Fibroblast of skin of back (primary cell): ENCODE measurements at places on chromosomes 16 and 17.

GRCh38 chr17:1769822-1770477, 8.1 kb downstream of the SERPINF1 start:
- no peak for DNase-seq

DNA sequence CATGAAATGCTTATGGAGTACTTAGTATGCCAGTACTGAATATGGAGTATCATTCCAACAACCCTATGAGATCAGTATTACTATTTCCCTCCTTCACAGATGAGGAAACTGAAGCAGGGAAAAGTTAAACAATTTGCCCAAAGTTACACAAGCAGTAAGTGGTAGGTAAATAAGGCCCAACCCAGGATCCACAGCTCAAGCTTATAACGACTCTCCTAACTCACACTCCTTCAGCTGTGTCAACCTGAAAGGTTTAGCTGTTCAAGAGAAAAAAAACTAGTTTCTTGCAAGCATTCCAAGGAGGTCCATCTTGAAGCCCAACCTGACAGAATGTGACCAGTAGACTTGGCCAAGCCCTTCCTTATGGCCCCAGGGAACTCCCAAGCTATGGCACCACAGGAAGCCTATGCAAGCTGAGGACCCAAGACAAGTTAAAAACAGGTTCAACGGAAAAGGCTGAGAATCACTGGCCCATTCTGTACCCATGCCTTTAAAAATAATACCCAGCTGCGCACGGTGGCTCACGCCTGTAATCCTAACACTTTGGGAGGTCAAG, 6.5 kb downstream of the CRK start:
- DNase-seq: no peak

GRCh38 chr17:79216391-79216790, 141.8 kb downstream of the ENGASE start:
- no peak for DNase-seq

DNA sequence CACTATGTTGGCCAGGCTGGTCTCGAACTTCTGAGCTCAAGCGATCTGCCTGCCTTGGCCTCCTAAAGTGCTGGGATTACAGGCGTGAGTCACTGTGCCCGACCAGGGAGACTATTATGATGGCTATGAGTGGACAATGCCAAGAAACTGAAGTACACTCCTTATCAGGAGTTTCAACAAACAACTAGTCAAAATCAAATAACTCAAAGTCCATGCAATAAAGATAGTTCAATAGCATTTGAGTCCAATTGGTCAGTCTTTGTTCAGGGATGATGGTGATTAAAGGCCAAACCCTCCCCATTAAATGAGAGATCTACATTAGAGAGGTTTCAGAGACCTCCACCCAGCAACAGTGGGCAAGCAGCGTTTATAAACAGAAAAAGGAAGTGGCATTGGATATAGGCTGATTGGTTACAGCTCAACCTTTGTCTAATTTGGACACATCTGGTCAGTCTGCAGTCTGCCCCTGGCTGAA, 8.0 kb downstream of the CHST5 start:
- DNase-seq: no peak

- DNase-seq: no peak
These were observed 4.0 kb upstream of the FASN start for GRCh38 chr17:82101767-82102679.

DNA sequence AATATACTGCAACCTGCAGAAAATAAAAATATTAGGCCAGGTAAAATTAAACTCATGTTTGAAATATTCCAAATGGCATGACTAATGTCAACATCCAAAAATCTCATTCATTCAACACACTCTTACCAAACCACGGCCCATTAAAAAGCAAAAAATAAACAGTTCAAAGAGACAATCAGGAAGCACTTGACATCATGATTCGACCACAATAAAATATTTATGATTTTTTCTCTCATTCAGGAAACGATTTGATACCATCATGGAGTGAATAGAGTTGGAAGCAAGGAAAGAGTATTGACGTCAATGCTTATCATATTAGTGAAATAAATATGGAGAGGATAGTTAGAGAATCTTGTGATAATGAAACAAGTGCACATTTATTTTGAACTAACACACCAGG, 354.1 kb downstream of the KCNJ2 start:
- DNase-seq: no peak

DNA sequence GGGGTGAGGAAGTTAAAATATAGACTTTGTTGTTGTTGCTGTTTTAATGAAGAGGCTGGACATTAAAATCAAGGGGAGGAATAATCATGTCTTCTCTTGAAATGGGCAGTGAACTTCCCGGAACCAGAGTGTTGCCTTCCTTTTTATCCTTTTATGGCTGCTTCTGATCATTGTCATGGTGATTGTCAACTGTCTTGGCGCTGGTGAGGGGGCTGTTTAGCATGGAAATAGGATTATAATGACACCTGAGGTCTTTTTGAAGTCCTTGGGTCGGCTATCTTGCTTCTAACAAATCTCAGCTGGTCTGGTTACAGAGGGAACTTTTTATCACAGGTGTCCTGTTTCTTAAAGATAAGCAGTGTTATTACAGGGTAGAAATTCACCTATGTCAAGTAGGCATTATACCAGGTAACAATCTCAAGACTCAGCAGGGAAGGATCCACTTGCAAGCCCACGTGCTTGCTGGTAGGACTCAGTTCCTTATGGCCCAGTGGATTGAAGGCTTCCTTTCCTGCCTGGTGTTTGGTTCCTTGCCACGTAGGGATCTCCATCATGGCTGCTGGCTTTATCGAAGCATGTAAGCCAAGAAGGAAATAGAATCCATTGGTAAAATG, 349.3 kb downstream of the WWOX start:
- DNase-seq: no peak

- DNase-seq: peak; percentile 15
These were observed 4.7 kb downstream of the PFAS start for GRCh38 chr17:8253801-8254200.

DNA sequence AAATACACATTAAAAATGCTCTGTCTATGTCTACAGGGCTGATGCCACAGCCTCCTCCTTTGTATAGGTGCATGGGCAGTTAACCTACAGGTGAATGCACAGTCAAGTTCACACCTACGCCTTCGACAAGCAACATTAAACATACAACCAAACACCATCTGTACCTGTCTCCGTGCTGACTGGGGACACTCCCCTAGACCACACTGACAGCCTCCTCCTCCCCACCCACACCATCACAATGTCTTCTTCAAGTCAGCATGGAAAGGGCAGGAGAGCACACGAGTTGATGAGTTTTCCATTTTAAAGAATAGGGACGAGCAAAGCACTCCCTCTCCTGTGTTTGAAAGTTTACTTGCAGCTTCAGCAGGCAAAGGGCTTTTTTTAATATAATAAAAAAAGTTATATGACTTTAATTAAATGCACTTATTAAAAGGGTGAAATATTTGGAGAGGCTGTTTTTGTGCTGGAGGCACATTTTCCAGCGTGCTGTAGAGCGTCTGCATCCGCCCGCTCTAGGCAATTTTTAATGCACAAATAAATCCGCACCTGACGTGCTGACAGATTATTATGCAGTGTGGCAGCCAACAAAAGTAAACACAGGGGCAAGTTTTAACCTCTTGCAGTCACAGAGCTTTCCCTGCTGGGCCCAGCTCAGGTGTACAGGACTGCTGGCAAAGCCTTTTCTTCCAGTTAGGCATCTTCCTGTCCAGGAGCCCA, 367.9 kb downstream of the SOX9 start:
- no peak for DNase-seq

GRCh38 chr17:35154196-35155165, 6.9 kb downstream of the UNC45B start:
- no peak for DNase-seq

DNA sequence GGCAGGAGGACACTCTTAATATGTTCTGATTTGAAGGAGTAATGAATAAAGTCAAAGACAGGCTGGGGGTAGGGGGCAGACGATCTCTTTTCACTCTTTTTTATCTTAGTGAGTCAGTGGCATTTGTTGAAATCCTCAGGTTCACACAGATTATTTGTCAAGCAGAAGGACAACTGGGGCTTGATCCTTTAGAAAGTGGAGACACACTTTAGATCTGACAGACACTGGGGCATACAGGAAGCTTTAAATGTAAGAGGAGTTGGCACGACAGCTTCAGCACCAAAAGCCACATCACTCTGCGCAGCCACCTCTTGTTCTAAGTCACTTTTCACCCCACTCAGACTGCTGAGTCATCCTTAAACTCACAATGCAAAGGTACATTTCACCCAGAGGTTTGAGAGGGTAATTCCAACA, 121.5 kb downstream of the STXBP4 start:
- no peak for DNase-seq

DNA sequence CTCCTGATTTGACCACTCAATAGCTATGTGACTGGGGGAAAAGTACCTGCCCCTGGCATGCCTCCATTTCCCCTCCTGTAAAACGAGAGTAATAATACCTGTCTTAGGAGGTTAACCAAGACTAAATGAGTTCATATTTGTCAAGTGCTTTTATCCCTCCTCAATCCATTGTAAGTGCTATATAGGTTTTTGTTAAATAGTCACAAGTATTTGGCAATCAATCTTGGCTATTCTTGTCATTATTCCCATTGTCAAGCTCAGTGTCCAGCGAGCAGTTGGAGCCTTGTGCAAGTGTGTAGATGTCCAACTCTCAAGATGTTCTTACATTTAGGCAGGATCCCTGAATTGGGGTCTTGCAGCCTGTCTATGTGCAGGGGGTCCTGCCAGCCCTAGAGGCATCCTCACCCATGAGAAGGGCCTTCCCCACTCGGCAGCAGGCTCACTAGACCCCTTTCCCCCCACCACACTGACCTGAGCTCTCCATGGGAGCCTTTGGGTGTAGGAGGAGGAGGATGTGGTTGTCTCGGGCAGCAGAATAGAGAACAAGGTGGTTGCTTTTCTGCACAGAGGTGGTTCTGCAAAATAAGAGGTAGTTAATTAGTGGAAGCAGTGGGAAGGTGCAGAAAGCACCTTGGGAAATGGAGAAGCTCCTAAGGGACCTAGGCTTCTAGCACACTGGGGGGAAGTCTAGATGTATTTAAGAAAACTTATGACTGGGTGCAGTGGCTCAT, 18.0 kb downstream of the PIK3R6 start:
- no peak for DNase-seq

DNA sequence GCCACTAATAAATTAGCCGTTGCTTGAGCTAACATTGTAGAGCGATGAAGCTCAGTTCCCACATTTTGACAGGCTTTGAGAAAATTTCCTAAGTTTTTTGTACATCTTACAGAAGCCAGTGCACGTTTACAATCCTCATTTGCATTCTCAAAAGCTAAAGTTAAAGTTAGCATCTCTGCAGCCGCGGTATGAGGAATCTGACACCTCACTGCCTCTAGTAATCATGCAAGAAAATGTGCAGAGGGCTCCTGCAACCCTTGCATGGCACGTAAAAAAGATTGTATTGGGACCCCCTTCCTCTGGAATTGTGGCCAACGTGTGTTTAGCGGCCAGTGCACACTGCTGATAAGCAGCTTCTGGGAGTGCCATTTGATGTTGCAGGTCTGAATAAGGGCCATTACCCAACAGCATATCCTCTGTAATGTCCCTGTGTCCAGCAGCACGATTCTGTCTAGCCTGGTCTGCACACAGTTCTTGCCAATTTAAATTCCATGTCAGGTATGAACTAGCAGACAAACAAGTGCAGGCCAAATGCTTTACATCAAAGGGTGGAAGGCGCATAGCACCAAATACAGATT, 12.4 kb upstream of the ZNF689 start:
- no peak for DNase-seq

DNA sequence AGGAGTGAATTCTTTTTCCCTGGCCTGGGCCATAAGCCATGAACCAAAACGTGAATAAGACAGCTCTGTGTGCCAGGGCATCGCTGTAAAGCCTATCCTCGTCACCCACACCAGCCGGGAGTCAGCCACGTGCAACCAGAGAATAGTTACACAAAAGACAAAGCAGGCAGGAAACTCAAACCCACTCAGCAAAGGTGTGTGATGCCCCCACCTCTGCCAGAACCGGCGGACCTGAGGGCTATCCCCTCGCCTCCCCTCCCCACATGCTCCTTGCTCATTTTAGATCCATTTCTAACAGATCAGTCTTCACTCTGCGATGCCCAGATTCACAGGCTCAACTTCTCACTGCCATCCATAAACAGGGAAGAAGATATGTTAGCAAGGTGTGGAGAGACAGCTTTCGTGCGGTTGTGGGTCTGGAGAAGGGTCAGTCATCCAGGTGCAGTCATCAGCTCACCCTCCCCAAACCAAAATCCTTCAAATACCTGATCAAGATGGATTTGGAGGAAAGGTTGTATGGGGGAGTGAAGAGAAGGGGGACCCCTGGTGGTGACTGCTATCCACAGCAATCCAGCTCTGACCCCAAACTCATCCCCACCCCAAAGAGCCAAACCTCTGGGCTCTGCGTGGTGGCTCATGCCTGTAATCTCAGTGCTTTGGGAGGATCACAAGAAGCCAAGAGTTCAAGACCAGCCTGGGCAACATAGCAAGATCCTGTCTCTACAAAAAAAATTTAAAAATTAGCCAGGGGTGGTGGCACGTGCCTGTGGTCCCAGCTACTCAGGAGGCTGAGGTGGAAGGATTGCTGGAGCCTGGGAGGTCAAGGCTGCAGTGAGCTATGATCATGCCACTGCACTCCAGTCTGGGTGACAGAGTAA, 219.2 kb downstream of the C16orf78 start:
- peak; percentile 26 for DNase-seq

DNA sequence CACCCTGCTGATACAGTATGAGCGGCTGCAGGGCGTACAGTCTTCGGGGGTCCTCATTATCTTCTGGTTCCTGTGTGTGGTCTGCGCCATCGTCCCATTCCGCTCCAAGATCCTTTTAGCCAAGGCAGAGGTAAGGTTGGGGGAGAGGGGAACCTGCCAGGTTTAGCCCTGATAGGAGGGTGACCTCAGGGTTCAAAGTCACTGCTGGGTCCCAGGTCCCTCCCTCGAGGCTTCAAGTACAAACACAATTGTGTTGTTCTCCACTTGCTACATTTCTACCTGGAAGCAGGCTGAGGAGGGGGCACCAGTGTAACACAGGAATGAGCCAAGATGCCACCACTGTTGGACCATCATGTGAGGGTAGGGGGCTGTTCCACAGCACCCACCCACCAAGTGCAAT, 22.4 kb downstream of the ABCC3 start:
- no peak for DNase-seq

DNA sequence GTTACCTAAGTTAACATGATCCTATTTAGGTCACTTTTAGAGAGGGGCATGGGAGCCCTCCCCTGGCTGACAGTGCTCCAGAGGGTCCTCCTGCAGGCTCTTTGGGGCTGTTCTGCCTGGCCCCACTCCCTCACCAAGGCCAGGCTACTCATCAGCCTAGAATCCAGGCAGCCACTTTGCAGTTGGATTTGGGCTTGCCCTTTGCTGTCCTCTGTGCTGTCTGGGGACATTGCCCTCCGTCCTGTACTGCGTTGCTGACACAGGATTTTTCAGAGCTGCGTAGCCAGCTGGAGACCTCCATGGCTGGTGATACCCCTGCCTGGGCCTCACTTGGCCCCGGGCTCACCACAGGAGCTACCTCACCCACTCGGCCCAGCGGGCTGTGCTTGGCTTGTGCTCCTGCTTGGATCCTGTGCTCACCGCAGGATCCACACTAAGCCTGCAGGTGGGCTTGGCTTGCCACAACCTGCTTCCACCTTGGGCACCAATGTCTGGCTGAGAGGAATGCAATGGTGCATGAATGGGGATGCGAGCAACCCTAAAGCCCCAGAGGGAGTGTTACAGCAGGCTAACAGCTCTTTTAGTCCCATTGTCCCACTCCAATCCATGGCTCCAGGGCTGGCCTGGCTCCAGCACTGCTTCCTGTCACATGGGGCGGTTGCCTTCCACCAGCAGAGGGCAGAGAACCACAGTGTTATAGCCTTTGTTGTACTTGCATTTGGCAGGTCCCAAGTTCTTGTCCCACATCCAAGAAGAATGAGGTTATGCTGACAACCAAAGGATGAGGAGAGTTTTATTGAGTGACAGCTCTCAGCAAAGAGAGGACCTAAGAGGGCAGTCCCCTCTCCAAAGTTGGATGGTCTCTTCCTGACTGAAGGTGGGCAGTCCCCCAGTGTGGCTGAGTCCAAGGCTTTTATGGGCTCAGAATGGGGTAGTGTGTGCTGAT, 21.5 kb downstream of the CCL4 start:
- DNase-seq: no peak
